Glomerular endothelial cell (primary cell): ENCODE measurements at places on chromosomes 12 and 14. TPM values are rescaled to one million over a fixed set of nuclear protein-coding genes. Genes with fewer than 3 reads are reported as not detected.

GRCh38 chr14:85234156-85235025 lies 295.6 kb upstream of the FLRT2 start:
- no peak for DNase-seq

KCNH5 gene
- total RNA-seq = not detected in 2 replicates

- no peak for DNase-seq
Measured at GRCh38 chr14:77458249-77458950, 507 bp downstream of the AHSA1 start.

DNA sequence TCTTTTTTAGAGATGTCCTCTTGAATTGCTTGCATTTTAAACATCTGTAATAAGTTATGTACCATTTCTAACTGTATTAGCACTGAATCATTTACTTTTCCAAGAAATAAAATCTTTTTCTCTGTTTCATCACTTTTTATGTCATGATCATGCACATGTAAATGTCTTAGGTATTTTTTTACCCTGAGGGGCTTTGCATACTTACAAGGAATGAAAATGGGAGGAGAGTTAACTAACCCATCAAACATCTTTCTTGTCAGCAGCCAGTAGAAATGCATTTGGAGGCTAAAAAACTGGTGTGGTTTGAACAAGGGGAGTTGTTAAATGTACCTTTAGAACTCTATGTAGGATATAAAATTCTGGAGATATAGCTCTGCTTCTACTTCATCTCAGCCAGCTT lies 1080.3 kb downstream of the GALC start:
- no peak for DNase-seq

GDF3 gene
- total RNA-seq = 0.53 and 0.78 TPM in 2 replicates

DNA sequence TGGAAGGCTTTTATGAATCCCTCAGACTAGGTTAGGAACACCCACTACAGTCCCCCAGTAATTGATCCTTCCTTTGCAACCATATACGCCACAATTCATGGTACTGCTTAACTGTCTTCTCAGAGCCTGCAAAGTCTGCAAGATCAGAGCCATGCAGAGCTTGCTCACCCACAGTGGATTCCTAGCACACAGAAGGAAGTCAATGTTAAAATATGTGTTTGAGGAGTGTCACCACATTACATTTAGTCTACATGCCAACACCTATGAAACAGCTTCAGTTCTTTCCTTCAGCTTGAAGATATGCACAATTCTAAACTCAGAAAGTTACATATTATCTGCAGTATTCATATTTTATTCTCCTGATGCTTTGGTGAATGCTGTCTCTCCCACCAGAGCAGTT lies 138.5 kb downstream of the NDUFA12 start:
- DNase-seq = no peak

SLC17A8 gene
- total RNA-seq = not detected in 2 replicates

DNA sequence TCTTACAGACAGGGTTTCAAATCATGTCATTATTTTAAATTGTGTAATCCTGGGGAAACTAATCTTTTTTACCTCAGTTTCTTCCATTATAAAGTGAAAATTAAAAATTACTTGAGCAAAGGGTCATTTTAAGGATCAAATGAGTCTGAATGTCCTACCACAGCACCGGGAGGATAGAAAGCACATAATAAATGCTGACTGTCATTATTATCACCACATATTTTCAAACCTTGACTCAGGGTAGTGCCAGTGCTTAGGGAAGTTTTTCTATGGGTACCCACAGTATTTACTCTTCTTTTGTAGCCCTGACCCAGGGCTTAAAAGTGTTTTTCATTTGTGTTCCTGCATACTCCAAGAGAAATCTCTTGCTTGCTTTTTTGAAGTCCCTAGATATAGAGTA lies 60.5 kb downstream of the KCNMB4 start:
- DNase-seq = no peak

DNA sequence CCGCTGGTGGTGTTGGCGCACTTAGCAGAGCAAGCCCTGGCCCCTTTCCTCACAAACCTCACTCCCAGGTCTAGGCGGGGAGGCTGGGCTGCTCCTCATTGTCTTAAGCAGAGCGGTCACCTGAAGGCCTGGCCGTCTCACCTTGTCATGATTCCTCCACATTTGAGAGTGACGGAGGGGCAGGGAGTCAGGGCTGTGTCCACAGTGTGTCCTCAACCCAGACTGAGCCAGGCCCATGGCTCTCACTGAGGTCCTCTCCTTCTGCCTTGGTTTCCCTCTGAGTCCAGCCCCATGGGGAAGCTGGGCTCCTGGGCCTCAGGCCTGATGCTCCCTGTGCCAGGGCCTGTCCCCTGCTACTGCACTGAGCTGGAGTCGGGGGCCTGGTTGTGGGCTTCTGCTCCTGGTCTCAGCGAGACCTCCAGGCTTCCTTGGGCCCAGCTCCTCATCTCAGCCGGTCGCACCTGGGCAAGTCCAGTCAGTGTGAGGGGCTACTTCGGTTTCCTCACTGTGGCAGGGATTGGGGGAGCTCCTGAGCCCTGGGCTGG lies 44.9 kb downstream of the KRT80 start:
- no peak for DNase-seq

DNA sequence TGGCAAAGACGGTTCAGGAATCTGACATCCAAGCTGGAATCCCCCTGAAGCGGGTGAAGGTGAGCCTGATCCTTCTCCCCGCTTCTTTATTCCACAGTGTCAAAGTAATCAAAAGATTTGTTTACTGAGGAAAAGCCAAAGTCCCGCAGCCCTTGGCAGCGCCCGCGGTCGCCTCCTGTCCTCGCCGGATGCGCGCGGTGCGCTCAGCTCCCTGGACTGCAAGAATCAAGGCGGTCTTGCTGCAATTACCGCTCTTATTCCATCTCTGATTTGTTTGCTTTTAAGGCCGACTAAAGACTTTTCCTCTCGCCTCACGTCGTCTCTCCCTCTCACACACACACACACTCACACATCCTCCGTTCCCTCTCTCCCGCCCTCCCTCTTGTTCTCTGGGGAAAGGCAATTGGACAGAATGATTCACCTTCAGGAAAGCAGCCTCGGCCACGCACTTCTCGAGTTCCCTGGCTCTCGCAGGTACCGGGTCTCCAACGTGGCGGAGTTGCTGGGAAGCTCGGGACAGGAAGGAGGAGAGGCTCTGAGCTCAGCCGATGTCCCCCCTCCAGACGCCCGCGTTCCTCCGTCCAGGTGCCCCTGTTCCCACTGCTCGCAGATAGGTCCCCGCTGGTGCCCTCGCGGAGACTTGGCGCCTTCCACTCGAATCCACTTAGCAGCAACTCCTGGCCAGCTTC lies 68.6 kb upstream of the USP15 start:
- DNase-seq = no peak

NTF3 gene
- 0.39 TPM in 1 of 2 replicates, not detected in the other for total RNA-seq

DNA sequence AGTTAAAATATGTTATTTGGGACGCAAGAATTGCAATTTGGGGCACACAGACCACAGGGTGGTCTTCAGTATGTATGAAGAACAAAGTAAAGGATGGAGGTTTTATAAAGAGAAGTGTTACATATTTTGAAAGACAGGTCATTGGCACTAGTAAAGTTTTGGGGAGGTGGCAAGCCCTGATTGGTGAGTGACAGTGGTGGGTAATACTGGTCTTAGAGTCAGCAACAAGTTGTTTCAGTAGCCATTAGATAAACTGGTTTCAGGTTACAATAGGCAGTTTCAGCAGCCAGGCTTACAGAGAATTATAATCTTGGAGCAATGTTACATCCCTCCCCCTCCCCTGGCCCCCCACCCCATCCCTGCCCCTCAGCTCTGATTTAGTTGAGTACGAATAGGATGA lies 17.5 kb downstream of the MARK3 start:
- DNase-seq = no peak

CCDC175 gene
- total RNA-seq = not detected in 2 replicates

- no peak for DNase-seq
Measured at GRCh38 chr14:58479975-58480374, 52.5 kb downstream of the KIAA0586 start.

VWF gene
- 519 and 1,804 TPM in 2 replicates for total RNA-seq

TCL1A gene
- not detected in 2 replicates for total RNA-seq

DNA sequence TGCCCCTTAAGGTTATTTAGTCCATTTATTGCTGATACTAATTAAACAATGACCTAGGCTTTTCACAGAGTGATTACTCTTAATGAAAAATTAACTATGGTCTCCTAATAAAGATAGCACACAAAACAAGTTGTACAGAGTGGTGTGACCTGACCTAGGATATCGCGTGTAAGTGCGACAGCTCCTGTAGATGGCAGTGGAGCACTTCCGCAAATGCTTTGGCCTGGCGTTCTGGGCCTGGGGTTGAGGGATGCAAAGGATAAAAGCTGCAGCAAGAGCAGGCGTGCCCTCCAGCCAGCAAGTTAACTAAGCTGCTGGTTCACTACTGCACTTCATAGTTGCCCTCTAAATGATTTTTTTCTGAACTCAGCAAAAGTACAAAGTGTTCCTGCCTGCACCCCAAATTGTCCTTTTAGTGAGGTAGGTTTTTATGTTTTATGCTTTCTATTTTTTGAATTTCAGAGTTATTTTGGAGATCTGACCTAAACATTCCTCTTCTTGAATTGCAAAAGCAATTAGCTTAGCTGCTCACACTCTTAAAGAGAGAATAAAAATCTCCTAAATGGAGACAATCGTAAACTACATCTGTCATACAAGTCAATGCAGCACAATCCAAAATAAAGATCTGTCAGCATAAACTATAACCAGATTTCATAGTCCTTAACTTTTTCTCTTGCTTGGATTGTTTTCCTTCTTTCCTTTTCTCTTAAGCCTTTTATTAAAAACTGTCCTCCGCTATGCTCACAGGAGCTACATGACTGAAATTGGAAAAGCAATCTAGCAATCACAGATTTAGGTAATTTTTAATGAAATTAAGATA lies 379.6 kb downstream of the LRIG3 start:
- no peak for DNase-seq

DNA sequence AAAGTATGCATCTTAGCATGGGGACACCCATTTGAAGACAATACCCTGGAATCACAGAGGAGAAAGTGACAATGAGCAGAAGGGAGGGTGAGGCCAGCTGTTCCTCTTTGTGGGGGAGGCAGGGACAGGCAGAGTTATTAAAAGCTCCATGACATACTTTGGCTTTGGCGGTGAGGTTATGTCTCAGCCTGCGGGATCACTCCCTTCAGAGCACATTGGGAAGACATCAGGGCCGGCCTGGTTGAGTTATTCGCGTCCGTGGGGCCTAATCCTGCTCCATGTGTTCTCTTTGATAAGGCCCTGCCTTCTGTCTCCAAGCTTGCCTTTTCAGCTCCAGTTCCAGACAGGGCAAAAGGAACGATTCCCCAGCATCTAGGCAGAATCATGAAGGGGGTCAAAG lies 98.8 kb upstream of the NTF3 start:
- DNase-seq = no peak

DNA sequence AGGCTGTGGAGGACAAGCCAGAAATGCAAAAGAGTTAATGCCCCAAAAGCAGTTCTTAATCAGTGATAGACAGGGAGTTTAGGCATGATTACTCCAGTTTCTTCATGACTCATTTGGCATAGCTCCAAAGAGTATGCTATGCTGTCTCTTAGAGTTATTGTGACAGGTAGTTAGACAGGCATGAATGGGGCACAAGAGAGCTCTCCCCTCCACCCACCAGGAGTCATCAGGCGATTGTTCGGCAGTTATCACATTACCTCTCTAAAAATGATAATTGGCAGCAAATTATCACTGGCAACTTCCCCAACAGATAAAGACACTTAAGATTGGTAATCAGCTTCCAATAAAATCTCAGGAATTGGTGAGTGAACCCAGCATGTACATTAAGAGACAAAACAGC lies 320.1 kb downstream of the DAD1 start:
- no peak for DNase-seq

DNA sequence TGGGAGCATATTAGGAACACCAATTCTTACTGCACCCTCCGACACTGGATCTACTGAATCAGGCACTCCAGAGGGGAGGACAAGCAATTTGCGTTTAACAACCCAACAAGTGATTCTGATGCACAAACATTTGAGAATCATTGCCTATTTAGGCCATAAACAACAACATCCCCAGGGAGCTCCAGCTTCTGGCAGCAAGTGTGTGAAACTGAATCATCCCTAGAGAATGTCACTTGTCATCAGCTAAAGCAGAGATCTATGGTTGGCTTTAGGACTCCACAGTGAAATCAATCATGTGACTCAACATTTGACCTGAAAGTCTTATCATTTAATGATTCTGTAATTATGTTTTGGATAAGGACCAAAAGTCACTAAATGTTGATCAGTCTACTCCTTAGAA lies 505.0 kb upstream of the FLRT2 start:
- no peak for DNase-seq

GRCh38 chr12:15819644-15820437 lies 30.7 kb upstream of the EPS8 start:
- DNase-seq = no peak

MAP1LC3B2 gene
- total RNA-seq = 0.78 and 0.82 TPM in 2 replicates

- DNase-seq = no peak
Measured at GRCh38 chr12:75714462-75715322, 203.3 kb upstream of the KRR1 start.

GPRC5D gene
- not detected in 2 replicates for total RNA-seq

- DNase-seq = no peak
Measured at GRCh38 chr14:62939970-62940369, 105.3 kb downstream of the KCNH5 start.

SLC25A47 gene
- total RNA-seq = 0.05 TPM in 1 of 2 replicates, not detected in the other

DNA sequence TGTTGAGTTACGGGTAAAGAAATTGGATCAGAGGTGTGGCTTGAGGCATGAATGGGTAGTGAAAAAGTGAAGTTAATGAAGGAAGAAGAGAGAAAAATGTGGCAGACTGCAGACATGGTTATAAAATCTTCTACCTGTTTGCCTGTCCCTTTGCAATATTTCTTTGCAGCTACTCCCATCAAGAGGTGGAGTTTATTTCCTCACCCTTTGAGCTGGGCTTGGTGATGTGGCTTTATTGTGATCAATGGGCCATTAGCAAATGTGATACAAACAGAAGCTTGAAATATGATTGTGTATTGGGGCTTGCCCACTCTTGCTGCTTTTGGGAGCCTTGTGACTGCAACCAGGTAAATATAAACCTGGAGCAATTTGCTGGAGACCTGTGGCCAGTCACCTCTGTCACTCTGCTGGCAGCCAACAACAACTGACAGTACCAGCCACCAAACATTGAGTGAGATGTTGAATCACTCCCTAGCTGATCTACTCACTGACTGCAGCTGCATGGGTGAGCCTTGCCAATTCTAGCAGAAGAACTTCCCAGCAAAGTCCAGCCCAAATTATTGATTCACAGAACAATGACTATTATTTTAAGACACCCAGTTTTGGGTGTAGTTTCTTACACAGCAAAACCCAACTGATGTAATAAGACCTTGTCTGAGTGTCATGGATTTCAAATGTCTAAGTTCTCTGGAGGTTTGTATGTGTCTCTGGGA lies 151.0 kb upstream of the ATP2B1 start:
- DNase-seq = no peak

- DNase-seq = no peak
Measured at GRCh38 chr12:93896427-93896826, 219.3 kb downstream of the CRADD start.
